ENCODE measurements at places on chromosomes 12 and 14. TPM values are rescaled to one million over a fixed set of nuclear protein-coding genes. Genes with fewer than 3 reads are reported as not detected.

The SLC7A7 gene
- total RNA-seq: 17.0 TPM

The SLC41A2 gene
- 2.3 TPM for total RNA-seq

The ASB2 gene
- 0.42 TPM for total RNA-seq

The CCDC197 gene
- not detected for total RNA-seq

Measured in endodermal cell (in vitro differentiated cells).